ENCODE measurements at places on chromosomes 6 and 20.

DNA sequence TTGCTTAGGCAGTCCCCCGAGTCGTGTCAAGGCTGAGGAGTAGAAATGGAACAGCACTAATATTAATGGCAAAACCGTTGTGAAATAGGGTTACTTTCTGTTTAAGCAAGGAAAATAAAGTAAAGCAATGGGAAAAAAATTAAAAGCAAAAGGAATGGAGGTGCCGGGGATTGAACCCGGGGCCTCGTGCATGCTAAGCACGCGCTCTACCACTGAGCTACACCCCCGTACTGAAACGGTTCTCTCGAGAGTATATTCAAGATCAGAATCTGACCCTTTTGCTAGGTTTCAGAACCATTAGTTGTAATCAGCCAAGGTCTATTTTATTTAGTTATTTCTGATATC, 85.5 kb downstream of the TRIM27 start:
- DNase-seq = peak; percentile 84

- no peak for DNase-seq
Observed at GRCh38 chr20:57703013-57703412, 6.8 kb downstream of the PMEPA1 start.

GRCh38 chr6:21279619-21280018, 313.9 kb upstream of the SOX4 start:
- no peak for DNase-seq

- DNase-seq = no peak
Observed at GRCh38 chr6:28489366-28490204, 26.0 kb downstream of the GPX6 start.

- no peak for DNase-seq
Observed at GRCh38 chr6:74466572-74466971, 739.3 kb downstream of the COL12A1 start.

- DNase-seq = no peak
Observed at GRCh38 chr20:36700438-36700837, 45.5 kb downstream of the NDRG3 start.

- no peak for DNase-seq
Observed at GRCh38 chr6:137315081-137315480, 95.9 kb upstream of the IFNGR1 start.

DNA sequence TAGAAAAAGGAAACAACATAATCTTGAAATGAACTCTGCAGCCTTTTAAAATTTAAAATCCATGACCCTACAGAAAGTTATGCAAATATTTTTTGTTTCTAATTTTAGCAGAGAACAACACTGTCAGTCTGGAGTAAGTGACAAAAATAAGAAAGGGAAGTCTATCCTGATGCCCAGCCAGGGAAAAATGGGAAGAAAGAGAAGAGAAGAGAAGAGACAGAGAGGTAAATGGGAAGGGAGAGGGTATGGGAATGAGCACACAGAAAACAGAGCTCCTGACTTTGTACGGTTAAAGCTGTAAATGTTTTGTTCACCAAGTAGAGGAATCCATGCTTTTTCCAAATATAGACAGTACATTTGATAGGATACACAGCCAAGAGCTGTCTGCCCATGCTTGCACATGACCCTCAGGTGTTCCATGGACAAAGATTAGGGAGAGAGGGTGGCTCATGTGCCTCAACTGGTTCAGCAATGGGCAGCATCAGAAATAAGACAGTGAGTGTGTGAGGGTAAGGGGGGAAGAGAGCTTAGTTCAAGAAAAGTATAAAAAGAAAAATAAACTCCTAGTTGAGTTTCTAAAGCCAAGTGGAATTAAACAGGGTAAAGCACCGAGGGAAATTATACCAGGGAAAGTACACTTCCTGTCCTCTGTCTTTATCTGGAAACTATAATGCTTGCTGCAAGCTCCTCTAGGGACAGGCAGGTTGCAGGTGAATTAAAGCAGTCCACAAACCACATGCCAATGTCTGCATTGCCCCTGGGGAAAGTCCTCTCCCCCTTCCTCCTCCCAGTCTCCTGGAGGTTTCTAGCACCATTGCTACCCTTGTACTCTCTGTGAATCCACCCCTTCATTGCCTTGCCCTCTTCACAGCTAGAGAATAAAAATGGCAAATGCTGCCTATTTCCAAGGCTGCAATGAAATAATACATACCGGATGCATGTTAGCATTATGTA, 30.0 kb downstream of the MAP3K5 start:
- peak; percentile 18 for DNase-seq

- peak; percentile 75 for DNase-seq
Observed at GRCh38 chr6:20402342-20403069, 827 bp downstream of the E2F3 start.

DNA sequence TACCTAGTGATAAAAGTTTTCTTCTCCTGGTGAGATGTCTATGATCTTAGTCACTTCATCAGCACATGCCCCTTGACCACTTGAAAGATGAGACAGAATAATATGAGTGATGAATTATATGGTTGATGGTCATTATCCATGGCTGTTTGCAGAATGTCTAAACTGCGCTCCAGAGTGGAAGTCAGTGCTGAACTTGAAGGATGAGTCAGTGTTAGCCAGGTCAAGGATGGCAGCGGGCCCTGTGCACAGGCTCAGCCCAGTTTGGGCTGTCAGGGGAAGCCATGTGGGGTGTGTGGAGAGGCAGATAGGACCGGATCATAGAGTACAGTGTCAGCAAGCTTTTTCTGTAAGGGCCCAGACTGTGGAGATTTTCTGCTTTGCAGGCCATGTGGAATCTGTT, 67.2 kb upstream of the KIF25 start:
- peak; percentile 16 for DNase-seq

DNA sequence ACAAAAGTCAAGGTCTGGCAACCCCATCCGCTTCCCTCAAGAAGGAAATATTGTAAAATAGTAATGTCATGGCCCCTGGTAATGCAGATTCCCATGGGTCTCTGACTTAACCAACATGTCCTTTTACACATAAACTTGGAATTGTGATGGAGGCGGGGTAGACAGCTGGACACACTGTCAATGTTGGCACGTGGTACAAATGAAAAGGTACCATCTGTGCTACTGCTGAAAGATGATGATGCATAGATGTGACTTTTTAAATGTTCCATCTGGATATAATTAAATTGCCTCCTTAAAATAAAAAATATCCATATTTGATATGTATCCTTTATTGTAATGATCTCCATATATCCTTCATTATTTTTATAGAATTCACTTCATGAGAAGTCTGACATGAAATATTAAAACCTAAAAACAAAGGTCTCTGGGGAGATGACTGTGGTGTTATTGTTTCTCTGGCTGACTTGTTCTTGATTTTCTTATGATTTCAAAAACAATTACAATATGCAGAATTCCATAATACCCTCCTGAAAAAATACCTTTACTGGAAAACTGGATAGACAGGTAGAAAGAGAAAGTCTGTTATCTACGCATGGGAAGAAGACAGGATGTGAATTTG, 104.5 kb downstream of the MKKS start:
- no peak for DNase-seq

DNA sequence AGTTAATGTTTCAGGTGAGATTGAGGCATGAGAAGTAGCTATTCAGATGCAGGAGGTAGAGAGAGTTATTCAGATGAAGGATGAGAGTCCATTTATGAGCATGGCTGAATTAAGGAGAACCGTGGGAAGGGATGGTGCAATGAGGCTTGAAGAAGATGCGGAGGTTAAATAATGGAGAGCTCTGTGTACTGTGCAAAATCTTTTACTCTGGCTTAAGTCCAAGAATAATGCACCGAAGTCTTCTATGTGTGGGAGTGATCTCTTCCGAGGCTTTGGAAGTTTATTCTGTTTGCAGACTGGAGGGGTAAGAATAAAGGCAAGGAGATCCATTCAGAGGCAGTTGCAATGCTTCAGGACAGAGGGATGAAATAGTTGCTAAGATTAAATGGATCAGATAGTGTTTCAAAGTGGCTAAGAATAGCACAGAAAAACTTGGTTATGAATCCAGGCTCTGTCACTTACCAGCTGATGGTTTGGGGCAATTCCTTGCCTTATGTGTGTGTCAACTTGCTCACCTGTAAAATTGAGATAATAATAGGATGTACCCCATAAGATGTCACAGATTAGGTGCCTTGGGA, 467.1 kb downstream of the HDGFL1 start:
- no peak for DNase-seq

DNA sequence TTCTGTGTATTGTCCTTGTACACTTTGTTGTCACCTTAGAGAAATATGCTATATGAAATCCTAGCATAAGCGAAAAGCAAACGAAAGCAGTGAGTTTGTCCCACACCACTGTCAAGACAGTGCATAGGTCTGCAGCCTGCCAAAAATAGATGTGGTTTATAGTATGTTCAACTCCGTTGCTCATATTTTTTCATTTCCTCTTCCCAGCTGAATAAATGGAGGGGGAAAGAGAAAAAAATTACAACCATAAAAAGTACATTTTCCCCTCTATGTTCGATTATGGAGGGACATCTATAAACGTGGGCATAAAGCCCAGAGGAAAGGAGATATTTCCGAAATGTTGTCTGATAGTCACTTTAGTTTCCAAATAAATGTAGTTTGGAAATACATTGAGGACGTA, 25.8 kb downstream of the PRL start:
- no peak for DNase-seq

DNA sequence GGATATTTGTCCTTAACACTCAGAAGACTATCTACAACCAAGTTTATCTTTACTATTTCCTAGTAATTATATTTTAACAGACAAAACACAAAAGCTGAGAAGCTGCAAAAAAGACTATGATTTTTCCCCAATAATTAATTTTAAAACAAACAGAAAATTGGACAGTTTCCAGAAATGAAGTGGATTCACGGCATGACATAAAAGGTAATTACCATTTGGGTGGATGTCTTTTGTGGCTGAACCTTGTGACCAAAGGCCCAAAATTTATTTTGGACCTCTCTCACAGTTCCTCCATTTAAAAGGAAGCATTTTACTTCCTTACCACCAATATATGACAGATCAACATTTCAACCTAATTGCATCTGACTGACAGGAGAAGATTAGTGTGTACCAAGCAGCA, 90.2 kb downstream of the GMDS start:
- no peak for DNase-seq

GRCh38 chr20:41456351-41456750, 89.7 kb upstream of the EMILIN3 start:
- no peak for DNase-seq

DNA sequence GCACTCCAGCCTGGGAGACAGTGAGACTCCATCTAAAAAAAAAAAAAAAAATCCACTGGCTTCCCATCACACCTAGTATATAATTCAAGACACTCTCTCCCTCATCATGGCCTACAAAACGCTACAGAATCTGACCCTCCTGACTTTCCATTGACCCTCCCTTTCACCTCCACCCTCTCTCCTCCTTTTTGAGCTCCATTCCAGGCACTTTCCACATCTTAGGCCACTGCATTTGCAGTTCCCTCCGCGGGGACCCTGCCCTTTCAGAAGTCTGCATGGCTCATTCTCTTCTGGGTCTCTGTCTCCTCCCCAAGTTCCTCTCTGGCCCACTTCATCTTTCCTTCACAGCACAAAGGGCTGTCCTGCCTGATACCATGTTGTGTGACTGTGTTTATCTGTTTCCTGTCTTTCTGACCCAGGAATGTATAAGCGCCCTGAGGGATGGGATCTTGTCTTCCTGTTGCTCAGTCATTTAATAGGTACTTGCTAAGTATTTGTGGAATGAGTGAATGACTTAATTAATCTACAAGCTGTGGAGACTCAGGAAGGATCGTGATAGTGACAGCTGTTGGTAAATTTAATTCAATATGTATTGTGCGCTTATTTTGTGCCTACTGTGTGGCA, 35.2 kb downstream of the NCR2 start:
- DNase-seq = peak; percentile 22

- no peak for DNase-seq
Observed at GRCh38 chr6:106688177-106688951, 59.0 kb downstream of the QRSL1 start.

GRCh38 chr20:1943275-1944002, 48.2 kb downstream of the SIRPA start:
- DNase-seq = no peak

DNA sequence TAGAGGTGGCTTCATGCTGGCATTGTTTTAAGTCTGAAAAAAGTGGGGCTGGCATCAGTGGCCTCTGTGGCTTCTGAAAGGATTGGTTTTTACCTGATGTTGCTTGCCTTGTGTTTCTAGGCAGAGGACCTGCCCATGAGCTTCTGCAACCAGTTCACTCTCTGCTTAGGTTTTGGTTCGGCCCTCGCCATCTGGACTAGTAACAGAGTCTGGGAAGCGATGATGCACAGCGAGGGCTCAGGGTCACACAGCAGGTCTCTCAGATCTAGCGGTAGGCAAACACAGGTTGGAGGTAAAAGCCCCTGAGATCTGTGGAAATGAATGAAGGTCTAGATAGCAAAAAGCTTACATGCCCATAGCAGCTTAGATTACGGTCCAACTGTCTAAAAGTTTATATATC, 6.8 kb upstream of the RBL1 start:
- no peak for DNase-seq

- no peak for DNase-seq
Observed at GRCh38 chr6:19734061-19734460, 103.1 kb upstream of the ID4 start.

GRCh38 chr6:108596956-108597355, 36.2 kb downstream of the FOXO3 start:
- no peak for DNase-seq

- DNase-seq = peak; percentile 39
Observed at GRCh38 chr6:130020073-130020906, 1.9 kb downstream of the L3MBTL3 start.

- DNase-seq = no peak
Observed at GRCh38 chr20:39939241-39939865, 749.7 kb downstream of the MAFB start.

- DNase-seq = no peak
Observed at GRCh38 chr6:168835991-168836390, 395.0 kb downstream of the SMOC2 start.

DNA sequence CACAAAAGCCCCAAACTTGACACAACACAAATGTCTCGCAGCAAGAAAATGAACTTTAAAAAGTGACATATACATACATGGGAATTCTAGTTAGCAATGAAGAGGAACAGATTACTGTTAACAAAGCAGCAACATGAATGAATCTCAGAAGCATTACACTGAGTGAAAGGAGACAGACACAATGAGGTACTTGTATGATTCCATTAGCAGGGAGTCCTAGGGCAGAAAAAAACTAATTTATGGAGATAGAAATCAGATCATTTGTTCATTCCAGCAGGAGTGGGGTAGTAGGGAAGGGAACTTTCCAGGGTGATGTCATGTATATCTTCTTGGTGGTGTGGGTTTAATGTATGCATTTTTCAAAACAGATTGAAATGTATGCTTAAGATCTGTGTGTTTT, 524.4 kb downstream of the KIF16B start:
- DNase-seq = no peak

DNA sequence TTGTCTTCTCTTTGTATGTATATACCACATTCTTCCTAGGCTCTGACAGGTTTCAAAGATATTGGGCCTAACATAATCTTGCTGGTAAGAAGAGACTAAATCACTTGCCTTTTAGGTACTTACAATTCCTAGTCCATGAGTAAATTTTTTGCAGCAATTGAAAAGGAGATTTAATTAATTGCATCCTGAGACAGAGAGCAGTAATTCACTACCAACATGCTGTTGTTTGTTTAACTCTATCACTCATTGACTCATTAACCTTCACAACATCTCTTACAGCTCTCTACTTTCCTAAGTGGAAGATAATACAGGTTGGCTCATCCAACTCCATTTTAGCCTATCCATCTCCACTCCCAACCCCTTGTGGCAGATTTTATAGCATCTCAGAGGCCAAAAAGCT, 280.4 kb downstream of the ALDH8A1 start:
- peak; percentile 3 for DNase-seq
